ENCODE measurements at places on chromosomes 13 and 19.

DNA sequence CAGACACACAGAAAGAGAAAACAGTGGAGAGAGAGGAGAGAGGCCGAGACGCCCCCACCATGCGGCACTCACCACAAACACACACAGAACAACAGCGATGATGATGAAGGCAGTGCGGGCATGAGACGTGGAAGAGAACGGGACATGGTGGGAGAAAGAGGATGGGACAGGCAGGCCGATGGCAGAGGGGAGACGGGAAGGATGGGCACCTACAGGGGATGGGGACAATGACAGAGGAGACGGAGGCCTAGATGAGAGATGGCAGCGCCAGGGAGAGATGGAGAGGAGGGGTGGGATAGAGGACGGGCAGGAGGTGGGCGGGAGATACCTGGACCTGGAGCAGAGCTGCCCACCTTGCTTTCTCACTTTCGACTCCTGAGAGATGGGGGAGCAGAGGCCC, 1.1 kb upstream of the KLK14 start:
- DNase-seq: no peak

DNA sequence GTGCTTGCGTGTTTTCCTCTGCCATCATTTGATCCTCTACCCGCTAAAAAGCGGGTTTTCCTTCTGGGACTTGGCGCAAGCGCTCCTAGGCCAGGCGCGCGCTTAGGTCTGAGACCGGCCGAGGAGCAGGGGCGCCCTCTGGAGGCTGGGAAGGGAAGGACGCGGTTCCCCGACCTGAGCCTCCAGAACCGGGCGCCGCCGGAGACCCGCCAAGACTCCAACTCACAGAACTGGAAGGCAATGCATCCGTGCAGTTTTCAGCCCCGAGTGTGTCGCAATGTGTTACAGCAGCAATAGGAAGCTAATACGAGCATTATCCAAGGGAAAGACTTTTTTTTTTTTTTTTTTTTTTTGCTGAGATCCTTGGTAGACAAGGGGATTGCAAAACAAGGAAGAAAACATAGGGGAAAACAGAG, 190.9 kb downstream of the COL4A1 start:
- peak; percentile 38 for DNase-seq

DNA sequence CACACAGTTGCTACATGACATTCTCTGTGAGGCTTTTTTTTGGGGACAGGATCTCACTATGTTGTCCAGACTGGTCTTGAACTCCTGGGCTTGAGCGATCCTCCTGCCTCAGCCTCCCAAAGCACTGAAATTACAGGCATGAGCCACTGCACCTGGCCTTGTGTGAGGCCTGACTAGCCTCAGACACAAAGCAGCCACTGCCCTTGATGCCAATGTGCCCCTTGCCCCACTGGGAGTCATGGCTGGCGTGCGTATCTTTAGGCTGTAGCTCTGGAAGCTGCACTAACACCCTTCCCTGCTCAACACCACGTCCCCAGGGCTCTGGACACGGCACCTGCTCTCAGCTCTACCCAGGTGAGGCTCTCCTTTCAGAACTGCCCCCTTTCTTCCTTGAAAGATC, 14.5 kb upstream of the KPTN start:
- DNase-seq: no peak

DNA sequence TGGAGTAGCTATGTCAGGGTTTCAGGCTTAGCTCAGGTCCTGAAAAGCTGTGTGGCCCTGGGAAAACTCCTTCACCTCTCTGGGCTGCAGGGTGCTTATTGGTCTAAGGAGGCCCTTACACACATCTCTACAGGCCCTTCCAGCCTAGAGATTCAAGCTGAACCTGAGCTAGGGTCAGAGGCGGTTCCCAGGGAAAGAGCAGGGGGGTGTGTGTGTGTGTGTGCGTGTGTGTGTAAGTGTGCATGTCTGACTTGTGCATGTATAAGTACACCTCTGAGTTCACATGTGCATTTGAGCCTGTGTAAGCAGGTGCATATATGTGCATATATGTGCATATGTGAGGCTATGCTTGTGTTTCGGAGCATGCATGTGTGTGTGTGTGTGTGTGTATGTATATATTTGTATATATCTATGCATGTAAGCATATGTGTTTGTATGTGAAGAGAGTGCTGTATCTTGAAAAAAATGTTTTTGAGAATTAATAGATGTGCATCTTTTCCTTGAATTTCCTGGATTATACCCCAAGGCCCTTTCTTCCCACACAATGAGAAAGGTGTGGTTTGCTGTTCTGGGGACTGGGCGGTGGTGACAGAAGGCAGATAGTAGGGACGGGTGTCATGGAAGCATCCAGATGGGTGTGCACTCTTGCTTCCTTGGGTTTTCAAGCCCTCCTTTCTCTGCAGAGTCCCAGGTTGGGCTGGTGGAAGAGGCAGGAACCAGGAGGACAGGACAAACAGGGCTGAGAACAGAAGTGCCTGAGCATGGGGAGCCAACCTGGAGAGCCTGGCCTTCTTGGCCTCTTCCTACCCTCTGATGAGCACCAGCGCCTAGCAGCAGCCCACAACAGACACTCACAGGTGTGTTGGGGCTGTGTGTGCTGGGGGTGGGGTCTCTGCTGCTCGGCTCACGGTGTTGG, 150.3 kb upstream of the TSHZ3 start:
- DNase-seq: no peak

GRCh38 chr19:35318679-35319448, 10.1 kb upstream of the CD22 start:
- peak; percentile 81 for DNase-seq

DNA sequence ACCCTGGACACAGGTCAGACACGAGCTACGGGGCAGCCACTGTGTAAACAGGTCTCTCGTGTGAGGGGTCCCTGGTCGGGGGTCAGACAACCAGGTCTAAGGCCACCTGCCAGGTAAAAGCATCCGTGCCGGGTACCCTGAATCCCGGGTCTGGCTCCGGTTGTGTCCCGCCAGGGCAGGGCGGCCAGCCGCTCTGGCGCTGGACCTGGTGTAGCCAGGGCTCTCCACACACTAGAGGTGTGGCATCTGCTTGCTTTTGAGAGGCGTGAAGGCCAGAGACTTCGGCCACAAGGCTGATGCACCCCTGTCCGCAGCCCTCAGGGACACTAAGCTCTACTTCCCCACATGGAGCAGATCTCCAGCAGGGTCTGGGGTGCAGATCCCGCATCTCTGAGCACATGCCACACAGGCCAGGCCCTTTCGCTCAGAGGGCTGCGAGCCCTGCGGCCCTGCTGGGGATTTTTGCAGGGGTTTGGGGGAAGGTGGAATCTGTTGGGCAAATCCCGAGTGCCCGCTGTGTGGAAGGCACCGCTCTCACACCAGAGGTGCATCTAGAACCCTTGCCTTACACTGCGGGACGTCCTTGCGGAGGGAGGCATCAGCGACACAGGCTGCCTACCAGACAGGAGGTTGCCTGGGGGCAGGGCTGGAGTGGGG, 13.8 kb upstream of the TIMM13 start:
- no peak for DNase-seq

- DNase-seq: peak; percentile 35
Measured at GRCh38 chr13:49444524-49445395, 686 bp downstream of the SETDB2 start.

DNA sequence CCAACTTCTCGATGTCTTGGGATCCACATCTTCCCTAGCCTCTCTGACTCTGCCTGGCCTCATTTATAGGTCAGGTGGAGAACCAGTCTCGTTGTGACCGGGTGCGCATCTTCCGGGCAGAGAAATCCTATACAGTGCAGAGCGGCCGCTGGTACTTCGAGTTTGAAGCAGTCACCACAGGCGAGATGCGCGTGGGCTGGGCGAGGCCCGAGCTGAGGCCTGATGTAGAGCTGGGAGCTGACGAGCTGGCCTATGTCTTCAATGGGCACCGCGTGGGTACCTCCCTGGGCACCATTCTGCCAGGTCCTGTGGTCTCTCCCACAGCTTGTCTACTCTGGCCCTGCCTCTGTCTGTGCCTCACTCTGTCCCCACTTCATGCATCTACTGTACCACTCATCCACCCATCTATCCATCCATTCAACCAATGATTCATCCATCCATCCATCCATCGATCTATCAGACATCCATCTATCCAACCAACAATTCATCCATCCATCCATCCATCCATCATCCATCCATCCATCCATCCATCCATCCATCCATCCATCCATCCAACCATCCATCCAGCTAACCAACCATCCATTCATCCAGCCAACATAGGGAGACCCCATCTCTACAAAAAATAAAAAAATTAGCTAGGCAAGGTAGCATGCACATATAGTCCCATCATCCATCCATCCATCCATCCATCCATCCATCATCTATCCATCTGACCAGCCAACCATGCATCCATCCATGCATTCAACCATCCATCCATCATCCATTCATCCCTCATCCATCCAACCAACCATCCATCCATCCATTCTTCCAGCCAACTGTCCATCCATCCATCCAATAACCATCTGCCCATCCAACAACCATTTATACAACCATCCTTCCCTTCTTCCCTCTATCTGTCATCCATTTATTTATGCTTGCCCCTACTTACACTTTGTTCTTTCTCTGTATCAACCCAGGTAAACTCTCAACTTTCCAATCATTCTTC, 34.3 kb downstream of the RYR1 start:
- no peak for DNase-seq

GRCh38 chr13:46235286-46235685, 23.6 kb downstream of the LRRC63 start:
- no peak for DNase-seq

- no peak for DNase-seq
Measured at GRCh38 chr13:113304121-113304520, 7.1 kb downstream of the LAMP1 start.

DNA sequence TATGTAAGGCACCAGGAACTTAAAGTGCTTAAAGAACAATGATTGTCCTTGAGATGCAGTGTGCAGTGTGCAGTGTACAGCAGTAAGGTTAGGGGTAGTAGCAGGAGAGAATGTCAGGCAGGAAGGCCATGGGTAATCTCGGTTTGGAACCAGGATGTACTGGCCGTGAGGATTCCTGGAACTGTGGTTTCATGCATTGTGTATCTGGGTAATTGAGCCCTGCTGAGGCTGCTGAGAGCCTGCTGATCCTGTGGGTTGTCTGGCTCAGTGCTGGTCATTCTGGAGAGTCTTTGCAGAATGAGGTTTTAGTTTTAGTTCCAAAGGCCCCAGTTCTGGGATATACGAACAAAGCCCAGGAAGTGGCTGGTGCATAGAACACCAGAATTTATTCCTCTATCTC, 71.0 kb downstream of the ZNF568 start:
- DNase-seq: no peak

- no peak for DNase-seq
Measured at GRCh38 chr19:2062389-2062729, 11.3 kb upstream of the MKNK2 start.

DNA sequence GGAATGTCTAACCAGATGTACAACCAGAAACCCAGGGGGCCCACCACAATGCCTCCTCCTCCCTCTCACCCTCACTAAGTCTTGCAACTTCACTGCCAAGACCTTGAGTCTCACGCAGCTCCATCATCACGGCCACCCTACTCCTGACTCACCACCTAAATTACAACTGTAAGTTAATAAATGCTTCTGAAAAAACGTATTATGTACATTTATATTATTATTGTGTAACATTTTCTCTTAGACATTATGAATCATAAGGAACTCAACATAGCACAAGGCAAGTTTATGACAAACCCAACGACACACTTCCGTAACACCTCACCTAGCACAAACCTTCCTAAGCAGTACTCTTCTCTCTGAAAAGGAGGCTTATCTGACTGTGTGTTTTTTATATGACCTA, 20.7 kb downstream of the MIPEP start:
- DNase-seq: no peak

- DNase-seq: peak; percentile 78
Measured at GRCh38 chr13:93226623-93227279, at the start of gene GPC6. GPC6 (plus strand) TSS chr13:93226807.

DNA sequence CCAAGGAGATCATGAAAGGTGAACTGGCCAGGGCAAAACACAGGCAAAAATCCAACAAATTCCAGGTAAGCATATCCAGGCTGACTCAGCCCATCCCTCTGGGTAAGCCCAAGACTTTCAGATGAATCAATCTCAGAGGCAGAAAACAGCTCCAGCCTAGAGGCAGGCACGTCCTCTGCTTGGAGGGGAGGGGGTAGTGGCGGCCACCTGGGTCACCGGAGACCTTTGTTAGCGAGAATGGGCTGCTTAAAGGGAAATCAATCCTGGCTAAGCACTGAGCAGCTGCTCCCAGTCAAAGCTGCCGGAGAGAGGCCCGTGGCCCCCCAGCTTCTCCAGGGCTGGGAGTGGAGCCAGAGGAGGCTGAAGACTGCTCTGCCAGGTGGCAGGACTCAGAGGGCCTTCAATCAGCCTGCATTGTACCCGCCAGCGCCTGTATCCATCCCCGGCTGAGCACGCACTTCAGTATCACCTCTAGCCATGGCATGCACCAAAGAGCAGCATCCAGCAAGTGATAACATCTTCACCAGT, 48.2 kb downstream of the PIN1 start:
- DNase-seq: no peak

DNA sequence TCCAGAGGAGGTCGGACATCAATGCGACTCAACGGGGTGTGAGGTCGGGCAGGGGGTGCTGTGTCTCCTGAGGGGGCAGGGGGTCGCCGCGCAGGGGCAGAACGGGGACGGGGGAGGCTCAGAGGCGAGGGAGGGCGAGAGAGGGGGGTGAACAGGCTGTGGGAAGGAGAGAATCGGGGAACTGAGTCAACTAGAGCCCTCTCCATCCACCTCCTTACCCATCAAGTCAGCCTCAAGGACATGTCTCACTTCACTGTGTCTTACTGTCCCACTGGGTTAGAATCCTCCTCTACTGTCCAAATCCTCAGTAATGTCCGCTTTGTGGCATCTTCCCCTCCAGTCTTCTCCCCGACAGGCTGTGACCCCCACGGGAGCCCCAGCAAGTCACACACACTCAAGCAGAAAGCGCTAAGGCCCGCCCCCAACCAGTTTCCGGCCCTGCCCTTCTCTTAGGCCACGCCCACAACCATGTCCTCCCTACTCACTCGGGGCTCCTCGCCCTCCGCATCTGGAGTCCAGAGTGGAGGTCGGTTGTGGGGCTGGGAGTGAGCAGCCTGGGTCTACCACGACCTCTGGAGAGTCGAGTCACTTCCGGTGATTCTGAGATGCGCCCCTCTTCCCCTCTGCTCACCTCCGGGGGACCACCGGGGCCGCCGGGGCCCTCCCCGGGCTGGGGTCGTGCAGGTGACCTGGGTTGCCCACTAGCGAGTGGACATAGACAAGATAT, 9.3 kb downstream of the PLEKHA4 start:
- no peak for DNase-seq

GRCh38 chr19:46602392-46603194, 1.5 kb downstream of the CALM3 start:
- DNase-seq: no peak
